ENCODE measurements at places on chromosomes 11 and 22.

GRCh38 chr22:39080052-39080762 lies 3.1 kb downstream of the APOBEC3G start:
- no peak for DNase-seq

DNA sequence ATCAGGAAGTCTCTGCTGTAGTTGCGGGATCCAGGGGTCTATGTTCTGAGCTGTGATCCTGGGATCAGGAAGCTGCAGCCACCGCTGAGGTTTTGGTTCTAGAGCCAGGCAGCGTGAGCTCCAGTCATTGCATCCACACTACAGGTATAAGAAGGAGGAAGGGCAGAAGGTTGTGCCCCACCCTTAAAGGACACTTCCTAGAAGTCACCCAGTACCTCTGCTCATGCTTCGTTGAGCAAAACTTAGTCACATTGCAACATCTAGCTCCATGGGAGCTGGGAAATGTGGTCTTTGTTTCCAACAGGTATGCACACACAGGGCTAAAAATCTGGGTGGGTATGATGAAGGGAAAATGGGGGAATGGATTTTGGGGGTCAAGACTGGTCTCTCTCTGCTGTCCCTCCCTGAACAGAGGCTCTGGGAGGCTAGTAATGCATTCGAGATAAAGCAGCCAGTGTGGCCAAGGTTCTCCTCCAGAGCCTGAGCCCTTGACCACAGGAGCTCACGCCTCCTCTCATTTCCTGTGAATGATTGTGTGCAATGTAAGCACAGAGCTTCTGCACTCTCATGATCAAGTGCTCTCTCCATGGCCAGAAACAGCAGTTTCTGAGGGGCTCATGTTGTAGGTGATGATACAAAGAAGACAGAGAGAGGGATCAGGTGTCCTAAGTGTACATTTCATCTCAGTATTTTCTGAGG lies 86.8 kb upstream of the OR4B1 start:
- no peak for DNase-seq

- DNase-seq = no peak
Measured at GRCh38 chr11:96155627-96156378, 187.2 kb downstream of the MAML2 start.

DNA sequence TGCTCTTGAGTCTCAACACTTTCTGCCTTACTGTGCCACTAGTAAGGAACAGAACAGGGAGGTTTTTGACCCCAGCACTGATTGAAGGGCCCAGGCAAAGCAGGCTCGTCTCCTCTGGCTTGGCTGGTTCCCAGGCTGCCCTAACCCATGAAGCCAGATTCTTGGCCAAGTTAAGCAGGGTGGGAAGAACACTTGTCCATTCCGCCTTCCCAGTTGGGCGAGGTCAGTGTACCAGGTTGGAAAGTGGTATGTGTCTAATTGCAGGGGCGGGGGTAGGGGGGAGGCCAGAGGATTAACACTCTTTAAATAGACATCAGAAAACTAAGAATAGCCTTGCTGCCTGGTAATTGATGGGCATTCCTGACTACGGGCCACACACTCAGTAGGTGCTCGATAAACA lies 14.4 kb downstream of the TIMP3 start:
- DNase-seq = no peak

- DNase-seq = no peak
Measured at GRCh38 chr11:2475136-2475918, 30.5 kb downstream of the KCNQ1 start.

DNA sequence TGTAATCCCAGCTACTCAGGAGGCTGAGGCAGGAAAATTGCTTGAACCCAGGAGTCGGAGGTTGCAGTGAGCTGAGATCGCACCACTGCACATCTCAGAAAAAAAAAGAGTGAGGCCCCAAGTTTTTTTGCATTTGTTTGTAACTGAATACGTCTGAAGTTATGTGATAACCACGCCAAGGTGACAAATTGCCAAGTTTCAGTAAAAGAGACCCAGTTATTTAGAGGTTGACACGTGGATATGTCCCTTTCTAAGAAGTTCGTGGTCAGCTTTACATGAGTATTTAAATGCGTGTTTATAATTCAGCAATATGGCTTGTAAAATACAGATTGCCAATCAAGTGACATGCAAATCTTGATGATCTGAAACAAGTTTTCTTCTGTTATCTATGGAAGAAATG lies 8.0 kb downstream of the PPARA start:
- DNase-seq = no peak

DNA sequence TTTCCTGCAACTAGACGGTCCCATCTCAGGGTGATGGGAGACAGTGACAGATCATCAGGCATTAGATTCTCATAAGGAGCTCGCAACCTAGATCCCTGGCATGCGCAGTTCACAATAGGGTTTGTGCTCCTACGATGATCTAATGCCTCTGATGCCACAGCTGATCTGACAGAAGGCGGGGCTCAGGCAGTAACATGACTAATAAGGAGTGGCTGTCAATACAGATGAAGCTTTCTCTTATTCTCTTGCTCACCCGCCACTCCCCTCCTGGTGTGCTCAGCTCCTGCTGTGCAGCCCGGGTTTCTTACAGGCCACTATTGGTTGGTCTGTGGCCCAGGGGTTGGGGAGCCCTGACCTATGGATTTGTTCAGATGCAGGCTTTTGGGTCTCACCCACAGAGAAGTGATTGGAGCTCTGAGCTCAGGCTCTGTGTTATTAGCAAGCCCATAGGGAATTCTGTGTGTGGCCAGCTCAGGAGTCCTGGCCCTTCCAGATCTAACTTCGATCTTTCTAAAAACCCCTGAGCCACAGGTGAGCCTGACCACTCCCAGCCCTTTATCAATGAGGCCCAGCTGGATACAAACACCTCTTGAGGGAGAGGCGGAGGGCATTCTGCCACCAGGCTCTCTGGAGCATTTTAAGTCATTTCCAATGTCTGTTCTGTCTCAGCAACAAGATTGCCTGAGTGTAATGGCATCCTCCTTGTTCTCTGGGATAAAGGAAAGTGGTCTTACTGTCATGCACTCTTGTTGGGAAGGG lies 351.8 kb downstream of the BUD13 start:
- DNase-seq = no peak

DNA sequence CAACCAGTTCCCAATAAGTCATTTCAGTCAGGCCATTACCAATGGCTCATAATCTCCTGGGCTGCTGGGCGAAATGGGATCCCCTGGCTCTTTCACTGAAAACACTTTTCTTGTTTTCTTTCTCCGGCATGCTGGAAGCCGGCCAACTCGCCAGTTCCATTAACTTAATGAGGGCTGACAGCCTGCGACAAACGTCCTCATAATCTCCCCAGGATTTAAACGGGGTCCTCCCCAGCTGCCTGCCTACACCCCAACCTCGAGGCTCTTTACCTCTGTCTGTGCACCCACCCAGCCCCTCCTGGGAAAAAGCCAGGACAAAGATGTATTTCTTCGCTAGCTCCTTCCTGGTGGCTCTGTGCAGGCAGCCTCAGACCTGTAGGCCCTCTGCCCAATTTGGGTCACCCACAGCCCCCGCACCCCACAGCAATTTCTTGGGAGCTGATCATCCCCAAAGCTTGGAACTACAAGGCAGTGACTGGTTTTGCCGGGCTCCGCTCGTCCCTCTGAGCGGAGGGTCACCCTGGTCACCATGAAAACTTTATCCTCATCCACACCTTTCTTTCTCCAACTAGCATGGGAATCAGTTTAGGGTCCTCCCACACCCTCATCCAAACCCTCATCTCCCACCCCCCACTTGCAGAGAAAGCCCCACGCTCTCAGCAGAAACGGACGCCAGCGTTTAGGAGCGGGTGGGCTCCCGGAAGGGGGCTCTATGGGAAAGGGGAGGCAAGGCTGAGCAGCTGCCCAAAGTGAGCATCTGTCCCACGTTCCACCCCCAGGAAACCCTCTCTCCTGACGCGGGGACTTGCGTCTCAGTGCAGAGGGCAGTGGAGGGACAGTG lies 51.1 kb upstream of the KCNQ1OT1 start:
- DNase-seq = no peak

- no peak for DNase-seq
Measured at GRCh38 chr11:80338231-80338630, 897.4 kb upstream of the TENM4 start.

DNA sequence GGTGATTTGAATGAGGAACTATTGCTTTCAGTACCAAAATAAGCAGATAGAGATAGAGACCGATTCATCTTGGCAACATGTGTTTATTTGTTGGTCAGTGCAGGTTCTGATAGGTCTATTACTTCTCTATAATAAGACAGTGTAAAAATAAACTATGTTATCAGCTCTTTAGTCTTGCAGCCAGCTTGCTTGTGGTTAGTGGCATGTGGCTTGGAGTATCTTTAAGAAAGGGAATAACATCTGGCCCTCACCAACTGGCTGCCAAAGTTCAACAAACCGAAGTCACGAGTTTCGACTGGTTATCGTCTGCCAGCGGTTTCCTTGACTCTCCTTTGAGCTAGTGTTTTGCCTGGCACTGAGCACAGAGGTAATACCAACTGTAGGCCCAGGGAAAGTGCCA lies 71.8 kb downstream of the CTTN start:
- DNase-seq = no peak

DNA sequence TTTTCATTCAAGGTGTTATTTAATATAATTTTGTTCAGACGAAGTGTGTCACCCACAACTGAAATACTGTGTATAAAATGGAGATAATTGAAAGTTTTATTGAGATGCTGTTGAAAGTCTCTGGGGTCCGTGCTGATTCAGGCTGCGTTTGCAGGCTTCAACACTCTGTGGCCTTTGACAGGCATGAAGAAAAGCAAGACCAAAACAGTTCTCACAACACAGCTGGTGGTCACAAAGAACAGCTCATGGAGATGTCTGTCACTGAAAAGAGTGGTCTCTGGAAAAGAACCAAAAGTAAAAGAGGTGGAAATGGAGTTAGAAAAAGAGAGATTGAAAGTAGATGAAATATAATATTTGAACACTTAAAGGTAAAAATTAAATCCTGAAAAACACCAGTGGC lies 9.8 kb upstream of the MPPED2 start:
- DNase-seq = no peak

All from endothelial cell (in vitro differentiated cells).